Globus pallidus (tissue), 1 donor: ENCODE measurements at places on chromosomes 12 and 14.
A peak's percentile ranks its signal among the peaks of the same experiment; 100 is the strongest.

DNA sequence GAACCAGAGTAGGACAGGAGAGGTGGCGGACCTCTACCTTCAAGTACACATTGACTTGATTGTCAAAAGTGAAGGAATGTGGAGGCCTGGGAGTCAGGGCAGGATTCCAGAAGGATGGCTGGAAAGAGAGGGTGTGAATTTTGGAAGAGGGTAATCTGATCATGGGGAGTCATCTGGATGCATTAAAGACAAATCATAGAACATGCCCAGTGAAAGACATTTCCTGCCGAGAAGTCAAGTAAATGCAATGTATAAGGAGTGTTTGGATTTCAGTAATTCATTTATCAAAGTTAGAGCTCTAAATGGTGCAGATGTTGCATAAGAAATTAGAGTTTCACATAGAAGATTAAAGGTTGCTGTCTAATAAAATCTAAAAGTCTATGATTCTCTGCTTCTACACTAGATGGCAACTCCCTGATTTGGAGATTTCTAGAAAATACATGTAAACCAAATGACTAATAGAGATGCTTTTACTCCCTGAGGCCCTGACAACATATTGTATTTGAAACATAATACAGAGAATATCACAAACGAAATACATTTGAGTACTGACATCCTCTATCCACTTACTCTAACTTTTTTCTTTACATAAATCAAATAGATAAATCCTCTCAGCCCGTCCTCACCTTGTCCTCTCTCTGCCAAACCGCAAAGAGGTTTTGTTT lies 91.3 kb downstream of the KCNA5 start:
- no peak for DNase-seq

- DNase-seq = no peak
These were observed 926.6 kb downstream of the NRXN3 start for GRCh38 chr14:79096811-79097210.

- no peak for DNase-seq
These were observed 44.9 kb downstream of the MAPKAPK5 start for GRCh38 chr12:111886662-111887545.

- DNase-seq = no peak
These were observed 89.5 kb downstream of the FBXL14 start for GRCh38 chr12:1504895-1505311.

- DNase-seq = no peak
These were observed 40.8 kb upstream of the OASL start for GRCh38 chr12:121079736-121080272.

- no peak for DNase-seq
These were observed 90.1 kb upstream of the KCNA1 start for GRCh38 chr12:4819654-4820053.

DNA sequence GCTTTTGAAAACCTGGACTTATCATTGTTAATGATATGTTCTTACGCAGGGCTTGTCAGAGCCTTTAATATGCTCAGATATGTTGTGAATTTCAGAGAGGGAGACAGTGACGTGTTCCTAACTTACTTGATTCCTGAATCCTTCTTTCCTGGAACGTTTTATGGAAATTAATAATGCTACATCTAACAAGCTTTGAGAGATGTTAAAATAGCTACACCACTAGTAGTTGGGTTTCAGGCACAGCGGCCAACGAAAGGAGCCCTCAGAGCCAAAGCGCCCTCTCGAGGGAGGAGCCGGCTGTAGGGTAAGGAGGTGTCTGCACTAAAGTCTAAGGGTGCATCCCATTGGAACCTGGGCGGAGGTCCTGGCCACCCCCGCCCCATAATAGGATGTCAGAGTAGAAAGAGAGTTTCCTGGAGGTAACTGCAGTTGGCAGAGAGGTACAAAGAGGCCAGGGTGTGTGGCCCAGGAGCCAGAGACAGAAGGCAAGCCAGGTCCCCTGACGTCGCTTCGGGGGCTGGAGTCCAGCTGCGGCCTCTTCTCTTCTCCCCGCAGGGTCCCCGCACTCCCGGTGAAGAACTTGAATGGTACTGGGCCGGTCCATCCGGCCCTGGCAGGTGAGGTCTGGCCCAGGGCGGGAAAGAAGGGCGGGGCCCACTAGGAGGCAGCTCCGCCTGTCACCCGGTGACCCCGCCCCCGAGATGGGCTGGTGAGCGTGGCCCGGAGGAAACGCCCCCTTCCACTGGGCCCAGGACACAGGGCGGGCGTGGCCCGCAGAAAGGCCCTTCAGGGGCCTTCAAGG lies 36.3 kb downstream of the DTX1 start:
- no peak for DNase-seq

- peak; percentile 45 for DNase-seq
These were observed 595 bp downstream of the KLHL28 start for GRCh38 chr14:44961151-44961553.

- peak; percentile 84 for DNase-seq
These were observed 920 bp downstream of the CDK17 start for GRCh38 chr12:96399120-96399918.

- no peak for DNase-seq
These were observed 3.6 kb upstream of the TPI1 start for GRCh38 chr12:6863586-6864321.

GRCh38 chr12:132276066-132276826 lies 53.1 kb downstream of the GALNT9 start:
- no peak for DNase-seq

GRCh38 chr12:5898874-5899273 lies 46.2 kb downstream of the ANO2 start:
- no peak for DNase-seq

DNA sequence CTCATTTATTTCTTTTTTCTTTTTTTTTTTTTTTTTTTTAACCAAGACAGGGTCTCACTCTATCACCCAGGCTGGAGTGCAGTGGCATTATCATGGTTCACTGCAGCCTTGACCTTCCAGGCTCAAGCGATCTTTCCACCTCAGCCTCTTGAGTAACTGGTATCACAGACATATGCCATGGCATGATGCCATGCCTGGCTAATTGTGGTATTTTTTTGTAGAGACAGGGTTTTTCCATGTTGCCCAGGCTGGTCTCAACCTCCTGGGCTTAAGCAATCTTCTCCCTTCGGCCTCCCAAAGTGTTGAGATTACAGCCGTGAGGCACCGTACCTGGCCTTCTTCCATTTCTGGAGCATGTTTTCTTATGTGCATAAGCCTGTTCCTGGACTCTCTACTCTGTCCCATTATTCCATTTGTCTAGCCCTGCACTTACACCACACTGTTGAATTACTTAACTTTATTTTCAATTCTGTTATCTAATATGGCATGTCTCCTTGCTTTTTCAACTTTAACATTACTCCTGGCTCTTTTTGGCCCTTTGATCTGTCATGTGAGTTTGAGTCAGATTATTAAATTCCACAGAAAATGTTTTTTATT lies 47.9 kb upstream of the PTGDR start:
- DNase-seq = no peak

GRCh38 chr14:74403619-74404417 lies 22.2 kb downstream of the SYNDIG1L start:
- no peak for DNase-seq

DNA sequence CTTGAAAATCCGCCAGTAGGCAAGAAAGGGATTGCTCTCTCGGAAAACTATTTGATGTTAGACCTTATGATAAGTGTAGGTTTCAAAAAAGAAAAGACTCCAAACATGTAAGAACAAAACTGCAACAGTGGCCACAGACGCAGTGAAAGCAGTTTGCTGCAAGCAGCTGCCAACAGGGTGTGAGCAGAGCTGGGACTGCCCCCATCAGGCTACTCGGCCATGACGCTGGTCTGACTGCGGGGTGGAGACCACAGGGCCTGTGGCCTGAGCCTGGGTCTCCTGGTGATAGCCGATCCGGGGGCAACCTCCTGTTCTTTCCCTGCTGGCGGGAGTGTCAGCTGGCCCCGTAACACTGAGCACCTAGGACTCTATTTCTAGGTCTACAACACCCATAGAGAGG lies 63.2 kb downstream of the AMN start:
- peak; percentile 63 for DNase-seq

- DNase-seq = no peak
These were observed 106.4 kb upstream of the MDM1 start for GRCh38 chr12:68438601-68439000.

DNA sequence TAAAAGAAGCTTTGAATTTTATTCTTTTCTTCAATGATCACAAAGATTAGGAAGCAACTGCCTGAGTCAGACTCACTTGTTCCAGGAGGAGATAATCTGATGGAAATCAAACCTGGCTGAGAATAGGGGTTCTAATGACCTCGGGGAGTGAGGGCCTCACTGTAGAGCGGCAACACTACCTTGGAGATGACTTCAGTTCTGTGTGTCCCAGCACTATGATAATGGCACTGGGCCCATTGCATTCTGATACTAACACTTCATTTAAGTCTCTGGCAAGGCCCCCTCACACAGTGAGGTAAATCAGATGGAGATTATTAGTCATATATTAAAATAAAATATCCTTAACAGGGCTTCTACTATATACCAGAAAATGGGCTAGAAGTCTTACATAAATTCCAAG lies 233.3 kb upstream of the EGLN3 start:
- DNase-seq = no peak

GRCh38 chr12:124213666-124214347 lies 81.1 kb upstream of the RFLNA start:
- no peak for DNase-seq

DNA sequence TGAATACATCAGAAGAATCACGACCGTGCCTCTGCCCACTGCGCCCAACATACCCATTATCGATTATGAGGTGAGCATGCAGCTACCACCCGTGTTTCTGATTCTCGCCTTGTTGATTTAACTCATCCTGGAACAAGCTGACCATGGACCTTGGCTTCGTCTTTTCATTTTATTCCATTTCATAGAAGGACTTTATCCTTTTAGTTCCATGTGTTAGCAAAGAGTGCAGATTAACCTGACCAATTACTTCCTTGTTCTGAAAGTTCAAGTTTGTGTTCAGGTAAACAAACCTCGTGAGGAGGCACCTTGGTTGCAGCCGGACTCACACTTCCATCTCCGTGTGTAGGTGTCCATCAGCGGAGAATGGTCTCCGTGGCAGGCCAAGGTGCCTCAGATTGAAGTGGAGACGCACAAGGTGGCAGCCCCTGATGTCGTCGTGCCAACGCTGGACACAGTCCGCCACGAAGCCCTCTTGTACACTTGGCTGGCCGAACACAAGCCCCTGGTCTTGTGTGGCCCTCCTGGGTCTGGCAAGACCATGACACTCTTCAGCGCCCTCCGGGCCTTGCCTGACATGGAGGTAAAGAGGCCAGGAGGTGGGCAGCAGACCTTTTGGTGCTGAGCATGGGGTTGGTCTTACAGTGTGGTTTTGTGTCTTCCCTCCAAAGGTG lies 52.2 kb downstream of the DYNC1H1 start:
- no peak for DNase-seq

GRCh38 chr12:9615420-9616136 lies 7.9 kb upstream of the KLRB1 start:
- peak; percentile 11 for DNase-seq

DNA sequence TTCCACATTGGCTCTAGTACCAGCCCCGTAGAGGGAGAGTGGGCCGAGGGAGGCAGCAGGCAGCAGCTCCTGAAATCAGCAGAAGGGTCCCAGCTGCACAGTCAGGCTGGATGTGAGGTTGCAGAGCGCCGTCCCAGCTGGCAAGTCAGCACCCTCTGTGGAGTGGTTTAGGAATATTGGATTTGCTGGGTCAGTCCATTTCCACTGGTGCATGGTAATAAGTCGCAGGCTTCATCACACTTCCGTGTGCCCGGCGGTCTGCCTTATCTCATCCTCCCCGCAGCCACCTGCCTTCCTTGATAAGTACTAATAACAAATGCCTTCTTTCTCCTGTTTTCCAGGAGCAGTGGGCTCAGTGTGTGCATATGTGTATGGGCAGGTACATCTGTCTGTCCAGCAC lies 112.9 kb downstream of the TSPAN9 start:
- DNase-seq = no peak

GRCh38 chr14:104532191-104532555 lies 47.4 kb upstream of the C14orf180 start:
- no peak for DNase-seq

DNA sequence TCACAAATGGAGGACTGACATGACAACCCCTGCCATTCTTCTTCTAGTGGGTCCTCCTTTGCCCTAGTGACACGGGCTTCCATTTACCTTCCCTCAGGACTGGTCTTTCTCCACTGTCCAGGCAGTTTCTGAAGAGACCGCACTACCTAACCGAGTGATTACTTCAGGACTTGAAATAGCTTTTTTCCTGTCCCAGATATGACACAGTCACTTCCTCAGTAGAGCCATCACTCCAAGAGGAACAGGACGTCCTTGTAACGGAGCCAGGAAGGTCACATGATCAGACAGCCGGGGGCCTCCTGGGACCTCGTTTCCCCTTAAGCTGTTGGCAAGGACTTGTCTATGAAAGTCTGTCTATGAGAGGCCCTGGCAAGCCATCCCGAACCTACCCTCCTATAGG lies 62.3 kb downstream of the FOS start:
- peak; percentile 67 for DNase-seq

GRCh38 chr14:29868000-29868399 lies 59.6 kb downstream of the PRKD1 start:
- DNase-seq = no peak

GRCh38 chr14:20512177-20512905 lies 7.0 kb downstream of the RNASE10 start:
- DNase-seq = no peak

DNA sequence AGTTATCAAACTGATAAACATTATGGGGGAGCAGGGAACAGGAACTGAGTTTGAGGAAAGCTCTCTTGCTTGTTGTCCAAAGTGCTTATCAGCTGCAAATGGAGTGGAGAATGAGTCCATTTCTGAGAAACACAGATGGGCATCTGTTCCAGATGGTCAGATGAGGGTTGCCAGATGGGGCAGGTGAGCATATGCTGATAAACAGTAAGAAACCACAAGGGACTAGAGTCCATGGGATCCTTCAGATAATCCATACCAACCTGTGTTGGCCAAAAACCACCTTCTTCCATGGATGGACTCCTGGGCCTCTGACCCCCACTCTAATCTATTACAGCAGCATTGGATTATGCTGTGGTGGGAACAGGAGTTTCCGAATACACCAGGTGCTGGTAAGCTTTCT lies 38.3 kb downstream of the GNS start:
- no peak for DNase-seq

DNA sequence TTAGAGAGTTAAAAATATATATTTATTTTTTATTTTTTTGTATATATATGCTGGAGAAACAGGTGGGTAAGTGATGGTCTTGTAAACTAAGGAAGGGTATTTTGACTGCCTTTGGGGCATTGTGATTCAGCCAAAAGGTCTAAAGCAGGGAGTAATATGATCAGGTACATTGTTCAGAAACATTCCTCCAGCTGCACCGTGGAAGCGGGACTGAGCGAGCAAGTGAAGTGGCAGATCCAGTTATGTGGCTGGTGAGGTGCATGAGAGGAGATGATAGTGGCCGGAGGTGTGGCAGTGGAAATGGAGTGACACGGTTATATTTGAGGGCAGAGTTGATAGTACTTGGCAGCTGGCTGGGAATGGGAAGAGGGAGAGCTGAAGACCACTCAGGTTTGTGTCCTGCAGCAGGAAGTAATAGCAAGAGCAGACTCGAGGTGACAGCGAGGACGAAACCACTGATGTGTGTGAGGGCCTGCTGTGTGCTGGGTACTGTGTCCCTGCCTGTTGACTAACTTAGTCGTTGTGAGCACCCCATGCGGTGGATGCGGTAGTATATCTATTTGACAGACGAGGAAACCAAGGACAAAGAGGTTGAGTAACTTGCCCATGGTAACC lies 39.2 kb downstream of the EID3 start:
- DNase-seq = no peak
